ENCODE measurements at places on chromosomes 13 and 19.

- peak; percentile 65 for DNase-seq
Measured at GRCh38 chr19:56117376-56117884, 3.7 kb downstream of the ZNF787 start.

DNA sequence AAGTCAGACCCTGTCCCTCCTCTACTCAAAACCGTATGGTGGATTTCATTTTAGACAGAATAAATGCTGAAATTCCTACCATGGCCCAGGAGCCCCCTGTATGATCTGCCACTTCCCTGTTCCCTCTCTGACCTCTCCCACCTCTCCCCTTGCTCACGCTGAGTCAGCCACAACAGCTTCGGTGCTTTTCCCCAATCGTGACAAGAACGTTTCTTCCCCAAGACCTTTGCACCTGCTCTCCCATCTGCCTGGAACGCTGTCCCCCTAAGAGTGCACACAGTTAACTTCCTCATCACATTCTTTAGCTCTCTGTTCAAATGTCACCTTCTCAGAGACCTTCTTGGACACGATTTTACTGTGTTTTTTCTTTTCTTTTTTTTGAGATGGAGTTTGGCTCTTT, 2.3 kb downstream of the VRK3 start:
- DNase-seq = no peak

- DNase-seq = no peak
Measured at GRCh38 chr13:45051315-45051714, 62.0 kb downstream of the GPALPP1 start.

DNA sequence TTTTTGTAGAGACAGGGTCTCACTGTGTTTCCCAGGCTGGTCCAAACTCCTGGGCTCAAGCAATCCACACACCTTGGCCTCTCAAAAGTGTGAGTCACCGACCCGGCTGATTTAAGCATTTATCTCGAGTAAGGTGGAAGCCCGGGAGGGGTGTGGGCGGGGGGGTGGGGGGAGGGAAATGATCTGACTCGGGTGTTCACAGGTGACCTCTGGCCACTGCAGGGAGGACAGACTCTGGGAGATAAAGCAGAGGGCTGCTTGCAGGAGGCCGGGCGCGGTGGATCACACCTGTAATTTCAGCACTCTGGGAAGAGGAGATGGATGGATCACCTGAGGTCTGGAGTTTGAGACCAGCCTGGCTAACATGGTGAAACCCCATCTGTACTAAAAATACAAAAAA, 7.9 kb downstream of the DENND1C start:
- no peak for DNase-seq

DNA sequence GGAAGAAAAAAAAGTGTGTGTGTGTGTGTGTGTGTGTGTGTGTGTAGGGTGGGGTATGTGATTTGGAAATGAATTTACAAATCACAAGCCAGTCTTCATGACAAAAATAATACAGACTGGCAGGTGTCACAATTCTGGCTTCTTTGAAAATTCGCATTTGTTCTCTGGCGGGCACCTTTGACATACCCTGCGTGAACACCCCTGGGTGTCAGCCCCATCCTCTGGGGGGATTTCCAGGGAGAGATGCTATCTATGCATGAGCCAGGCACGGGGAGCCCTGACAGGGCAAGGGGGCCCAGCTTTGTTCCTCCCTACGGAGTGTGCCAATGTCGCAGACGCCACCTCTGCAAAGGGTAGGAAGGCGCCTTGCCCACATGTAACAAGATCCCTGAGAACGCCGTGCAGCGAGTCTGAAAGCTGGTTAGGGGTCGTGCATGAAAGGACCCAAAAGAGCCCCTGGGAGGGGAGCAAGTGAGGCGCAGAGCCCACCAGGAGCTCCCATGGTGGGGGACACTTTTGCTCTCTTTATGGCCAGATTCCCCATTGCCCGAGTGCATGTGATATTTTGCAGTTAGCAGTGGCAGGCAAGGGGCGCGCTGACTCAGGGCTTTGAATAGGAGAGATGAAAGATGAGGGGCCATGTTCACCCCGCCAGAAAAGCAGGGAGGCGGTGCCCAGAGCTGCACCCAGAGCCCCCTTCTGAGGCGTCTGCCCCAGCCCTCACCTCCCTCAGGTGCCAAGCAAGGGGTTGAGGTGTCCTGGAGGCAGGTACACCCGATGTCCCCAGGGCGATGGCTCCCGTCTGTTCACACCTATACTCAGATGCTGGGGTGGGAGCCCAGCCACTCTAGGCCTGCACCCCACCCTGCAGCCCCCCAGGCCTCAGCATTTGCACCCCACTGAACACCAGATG, 45.3 kb downstream of the KLF2 start:
- no peak for DNase-seq

Measured in left colon (tissue), 2 donors.